ENCODE measurements at places on chromosomes 4 and X.

- no peak for DNase-seq
Observed at GRCh38 chrX:12139934-12140611, 1.8 kb downstream of the FRMPD4 start.

- DNase-seq, result no peak
Observed at GRCh38 chrX:22365460-22365859, 92.7 kb downstream of the CBLL2 start.

DNA sequence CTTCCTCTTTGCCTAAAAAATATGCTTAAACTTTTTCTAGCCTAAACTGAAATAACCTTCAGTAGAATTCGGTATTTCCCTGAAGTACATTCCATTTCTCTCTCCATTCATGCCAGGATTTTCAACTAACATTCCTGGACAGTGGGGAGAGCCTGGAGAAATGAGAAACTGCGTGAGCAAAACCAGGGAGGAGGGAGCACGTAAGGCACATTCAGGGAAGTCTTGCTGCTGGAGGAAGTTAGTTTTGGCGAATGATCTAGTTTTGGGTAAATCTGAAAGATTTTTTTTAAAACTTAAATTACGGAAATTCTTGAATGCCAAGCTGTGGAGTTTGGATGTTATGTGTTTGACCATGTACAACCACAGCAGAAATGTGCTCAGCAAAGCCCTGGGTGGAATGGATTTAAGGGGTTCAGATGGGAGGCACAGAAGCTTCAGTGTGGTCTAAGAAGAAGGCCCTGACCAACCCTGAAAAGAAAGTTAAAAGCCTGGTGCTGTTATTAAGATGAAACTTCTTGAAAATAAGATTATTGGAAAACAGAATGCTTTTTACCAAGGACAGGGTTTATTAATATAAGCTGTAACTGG lies 347.8 kb downstream of the ANK2 start:
- no peak for DNase-seq

- DNase-seq, result no peak
Observed at GRCh38 chr4:79290376-79290775, 35.5 kb downstream of the NAA11 start.

- no peak for DNase-seq
Observed at GRCh38 chrX:70354716-70355115, 64.8 kb downstream of the KIF4A start.

- DNase-seq, result no peak
Observed at GRCh38 chrX:24025741-24026403, 1.1 kb downstream of the KLHL15 start.

DNA sequence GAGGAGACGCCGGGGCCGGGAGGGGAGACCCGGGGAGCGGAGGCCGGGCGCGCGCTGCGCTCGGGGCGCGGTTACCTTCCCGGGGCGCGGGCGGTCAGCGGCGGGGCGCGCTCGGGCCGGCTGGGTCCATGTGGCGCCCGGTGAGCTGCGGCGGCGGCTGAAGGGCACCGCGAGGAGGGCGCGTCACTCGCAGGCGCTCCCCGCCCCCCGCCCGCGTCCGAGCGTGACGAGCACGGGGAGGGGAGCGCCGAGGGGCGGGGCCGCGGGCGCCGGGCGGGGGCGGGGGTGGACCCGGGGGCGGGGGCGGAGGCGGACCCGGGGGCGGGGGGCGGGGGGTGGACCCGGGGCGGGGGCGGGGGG lies at the start of gene CPLX1:
TSS of gene CPLX1 (minus strand) at position 159 of the 360 bp plus-strand sequence. CDS start 1,607 bp downstream, outside the sequence.
- peak; percentile 30 for DNase-seq

- DNase-seq, result peak; percentile 21
Observed at GRCh38 chrX:153878969-153879653, 6.9 kb downstream of the L1CAM start.

- DNase-seq, result no peak
Observed at GRCh38 chrX:131942034-131942433, 81.1 kb upstream of the STK26 start.

- DNase-seq, result no peak
Observed at GRCh38 chr4:10082459-10083272, 33.9 kb downstream of the WDR1 start.

- peak; percentile 2 for DNase-seq
Observed at GRCh38 chrX:107711521-107712181, 63.9 kb downstream of the TSC22D3 start.

- DNase-seq, result no peak
Observed at GRCh38 chr4:74471264-74471663, 26.3 kb downstream of the AREG start.

DNA sequence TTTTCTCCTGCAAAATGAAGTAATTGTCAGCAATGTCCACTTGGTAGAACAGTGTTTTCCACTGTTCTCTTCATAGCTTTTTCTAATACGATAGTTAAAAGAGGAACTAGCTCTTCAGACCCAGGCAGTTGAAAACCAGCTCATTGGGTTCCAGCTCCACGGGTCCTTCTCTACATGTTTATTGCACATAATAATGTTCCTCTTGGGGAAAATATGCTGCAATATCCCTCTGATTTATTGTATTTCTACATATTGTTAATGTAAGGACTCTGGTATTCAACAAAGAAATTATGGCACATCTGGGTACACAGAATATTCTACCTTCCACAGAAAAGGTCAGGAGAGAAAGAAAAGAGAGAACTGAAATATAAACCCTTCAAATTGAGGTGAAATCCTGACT lies 473.4 kb downstream of the TRIML1 start:
- DNase-seq, result no peak

GRCh38 chr4:1012034-1012739 lies 761 bp downstream of the FGFRL1 start:
- peak; percentile 36 for DNase-seq

DNA sequence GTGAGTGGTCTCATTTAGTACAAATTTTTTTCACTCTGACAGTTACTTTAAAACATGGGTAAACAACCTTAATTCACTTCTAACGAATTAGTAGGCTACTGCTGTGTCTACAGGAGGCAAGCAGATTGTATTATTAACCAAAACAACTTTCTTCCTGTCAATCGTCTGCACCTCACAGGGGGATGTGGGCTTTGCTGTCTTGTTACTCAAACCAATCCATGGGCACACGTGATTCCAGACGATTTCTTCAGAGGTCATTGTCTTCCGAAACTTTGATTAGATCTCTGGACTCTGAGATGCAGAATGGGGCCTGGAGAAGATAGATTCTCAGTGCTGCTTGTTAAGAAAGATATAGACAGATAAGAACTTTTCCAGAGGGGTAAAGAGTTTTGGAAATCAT lies 327.8 kb downstream of the DHX15 start:
- no peak for DNase-seq

DNA sequence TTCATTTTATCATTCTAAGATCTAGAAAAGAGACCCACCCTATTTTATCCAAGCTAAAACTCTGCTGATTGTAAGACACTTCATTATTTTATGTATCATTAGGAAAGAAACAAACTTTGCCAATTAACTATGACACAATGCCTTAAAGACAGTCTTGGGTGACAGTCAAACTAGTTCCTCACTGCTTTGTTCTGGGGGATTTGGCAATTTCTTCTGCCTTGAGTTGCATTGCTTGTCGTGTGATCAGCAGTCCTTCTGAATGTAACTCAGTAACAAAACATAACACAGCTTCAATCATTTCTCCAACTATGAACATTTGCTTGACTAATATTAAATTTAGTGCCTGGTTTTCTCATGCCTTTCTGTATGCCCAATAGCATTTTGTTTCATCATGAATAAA lies 577.9 kb upstream of the DIPK2B start:
- DNase-seq, result no peak

- DNase-seq, result no peak
Observed at GRCh38 chr4:5773271-5773555, 62.2 kb downstream of the EVC start.

DNA sequence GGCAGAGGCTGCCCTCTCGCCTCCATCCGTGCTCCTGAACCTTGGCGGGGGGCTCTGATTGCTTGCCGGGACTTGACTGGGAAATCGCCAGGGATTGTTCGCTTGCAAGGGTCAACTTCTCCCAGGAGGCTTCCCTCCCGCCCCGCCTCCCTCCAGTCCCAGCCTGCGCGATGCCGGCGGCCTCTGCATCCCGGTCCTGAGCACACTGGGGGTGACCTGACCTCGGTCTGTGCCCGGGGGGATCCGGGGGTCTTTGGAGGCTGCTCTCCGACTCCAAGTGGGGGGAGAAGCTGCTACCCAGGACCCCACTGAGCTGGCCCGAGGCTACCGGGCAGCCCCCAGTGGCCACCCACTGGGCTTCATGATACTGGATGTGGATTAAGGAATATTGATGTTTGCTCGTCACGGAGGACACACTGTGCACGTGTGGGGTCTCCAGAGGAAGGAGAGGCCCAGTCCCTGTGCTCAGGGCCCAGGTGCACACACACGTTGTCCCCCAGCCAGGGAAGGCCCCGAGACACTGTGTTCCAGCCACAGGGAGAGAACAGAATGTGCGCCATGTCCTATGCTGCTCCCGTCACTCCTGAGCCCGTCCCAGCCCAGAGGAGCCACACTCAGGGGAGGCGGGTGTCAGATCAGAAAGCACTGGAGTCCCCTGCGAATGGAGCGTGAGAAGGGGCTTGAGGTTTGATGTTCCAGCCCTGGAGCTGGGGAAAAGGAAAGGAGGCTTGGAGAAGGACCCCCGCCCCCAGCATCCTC lies 55.9 kb upstream of the NKX1-1 start:
- DNase-seq, result no peak

DNA sequence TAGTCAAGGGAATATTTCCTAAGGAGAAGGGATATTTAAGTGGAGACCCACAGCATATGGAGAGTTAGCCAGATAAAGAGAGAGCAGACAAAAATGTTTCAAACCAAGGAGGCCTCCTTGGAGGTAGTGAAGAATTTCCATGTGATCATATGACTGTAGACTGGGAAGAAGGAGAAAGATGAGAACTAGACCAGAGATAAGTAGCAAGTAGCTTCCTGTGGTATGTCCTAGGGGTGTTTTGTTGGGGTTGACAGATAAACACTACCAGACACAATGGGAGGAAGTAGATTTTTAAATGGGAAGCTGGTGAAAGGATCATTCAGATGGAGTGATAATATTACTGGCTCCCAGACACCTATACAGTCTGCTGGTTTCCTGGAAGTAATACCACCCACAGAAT lies 13.6 kb downstream of the SYAP1 start:
- no peak for DNase-seq

- no peak for DNase-seq
Observed at GRCh38 chr4:184097241-184097605, 120.5 kb downstream of the ENPP6 start.

DNA sequence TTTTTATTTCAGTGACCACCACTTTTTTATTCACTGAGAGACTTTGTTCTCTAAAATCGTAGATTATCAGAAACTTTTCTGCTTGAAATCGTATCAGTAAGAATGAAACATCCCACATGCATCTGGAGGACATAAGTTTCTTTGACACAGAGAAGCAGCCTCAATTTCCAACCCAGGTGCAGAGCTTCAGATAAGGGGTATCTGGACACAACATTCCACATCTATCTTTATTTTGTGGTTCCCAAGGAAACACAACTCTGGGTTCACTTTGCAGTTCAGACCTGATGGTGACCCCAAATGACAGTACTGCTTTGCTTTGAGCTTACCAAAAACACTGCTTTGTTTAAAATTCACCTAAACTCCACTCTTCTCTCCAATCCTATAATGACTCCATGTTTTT lies 1.3 kb upstream of the CLCN5 start:
- DNase-seq, result no peak

GRCh38 chr4:108729731-108730130 lies 33.1 kb downstream of the ETNPPL start:
- DNase-seq, result no peak

DNA sequence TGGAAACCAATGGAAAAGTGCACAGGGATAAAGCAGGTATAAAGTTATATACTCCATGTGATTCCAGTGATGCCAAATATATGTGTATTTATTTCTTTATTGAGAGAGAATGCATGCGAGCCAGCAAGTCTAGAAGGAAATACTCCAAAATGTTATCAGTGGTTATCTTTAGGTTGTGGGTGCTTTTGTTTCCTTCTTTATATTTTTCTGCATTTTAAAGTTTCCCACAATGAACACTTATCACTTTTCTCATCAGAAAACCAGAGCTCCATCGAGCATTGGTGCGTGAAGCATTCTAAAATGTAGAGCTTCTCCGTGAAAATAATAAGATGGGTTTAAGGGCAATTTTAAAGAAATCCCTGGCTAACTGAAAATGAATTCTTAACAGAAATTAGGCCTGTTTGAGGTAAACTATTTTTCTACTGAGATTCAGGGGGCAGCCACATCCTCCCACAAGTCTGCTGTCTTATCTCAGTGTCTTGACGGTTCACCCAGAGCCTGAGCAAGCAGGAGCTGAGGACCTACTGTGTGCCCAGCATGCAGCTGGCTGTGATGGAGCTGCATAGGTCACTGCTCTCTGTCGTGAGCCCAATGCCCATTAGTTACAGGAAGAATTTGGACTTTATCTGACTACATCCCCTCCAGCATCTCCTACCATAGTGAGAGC lies 18.7 kb upstream of the CD40LG start:
- DNase-seq, result no peak

DNA sequence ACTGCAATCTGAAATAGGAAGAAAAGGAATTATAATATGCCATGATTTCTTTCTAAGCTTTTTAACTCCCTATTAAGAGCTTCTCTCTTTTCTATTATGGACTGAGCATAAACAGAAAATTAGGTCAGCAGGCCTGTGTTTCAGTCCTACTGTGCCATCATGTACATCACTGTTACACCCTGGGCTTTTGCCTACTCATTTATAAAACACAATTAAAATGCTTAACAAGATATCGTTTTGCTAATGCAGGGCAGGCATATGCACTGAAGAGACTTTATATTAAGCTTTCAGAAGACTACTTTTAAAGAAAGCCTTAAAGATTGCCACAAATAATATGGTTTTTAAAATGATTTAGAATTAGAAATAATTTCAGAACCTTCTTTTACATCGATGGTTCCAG lies 828 bp upstream of the BBS12 start:
- no peak for DNase-seq

DNA sequence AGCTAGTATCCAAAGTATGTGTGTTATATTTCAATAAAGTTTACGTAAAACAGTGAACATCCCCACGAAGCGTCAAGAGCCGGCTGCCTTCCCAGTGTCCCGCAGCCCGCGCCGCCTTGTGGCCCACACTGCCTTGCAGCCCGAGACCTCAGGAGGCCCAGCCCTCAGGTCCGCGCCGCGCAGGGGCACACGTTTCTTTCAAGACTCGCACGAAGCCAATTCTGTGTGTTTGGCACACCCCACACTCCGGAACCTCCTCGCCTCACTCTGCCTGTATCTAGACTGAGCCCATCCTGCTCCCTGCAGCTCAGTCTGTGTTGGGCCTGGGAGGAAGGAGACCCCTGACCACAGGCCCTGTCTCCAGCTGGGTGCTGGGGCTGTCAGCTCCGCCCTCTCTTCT lies 5.8 kb downstream of the LRPAP1 start:
- no peak for DNase-seq

- no peak for DNase-seq
Observed at GRCh38 chrX:5431823-5432222, 796.8 kb downstream of the NLGN4X start.
